ENCODE measurements at places on chromosomes 12 and 14. TPM values are rescaled to one million over a fixed set of nuclear protein-coding genes. Genes with fewer than 3 reads are reported as not detected.

DAZAP2 gene
- 124 TPM for total RNA-seq

GRIN2B gene
- 0.03 TPM for total RNA-seq

LIN7A gene
- total RNA-seq, result 9.8 TPM

GDF3 gene
- not detected for total RNA-seq

ASCL1 gene
- total RNA-seq, result not detected

DNAAF2 gene
- total RNA-seq, result 6.1 TPM

- DNase-seq, result no peak
Measured at GRCh38 chr12:3833670-3834310, 39.4 kb downstream of the PARP11 start.

DNA sequence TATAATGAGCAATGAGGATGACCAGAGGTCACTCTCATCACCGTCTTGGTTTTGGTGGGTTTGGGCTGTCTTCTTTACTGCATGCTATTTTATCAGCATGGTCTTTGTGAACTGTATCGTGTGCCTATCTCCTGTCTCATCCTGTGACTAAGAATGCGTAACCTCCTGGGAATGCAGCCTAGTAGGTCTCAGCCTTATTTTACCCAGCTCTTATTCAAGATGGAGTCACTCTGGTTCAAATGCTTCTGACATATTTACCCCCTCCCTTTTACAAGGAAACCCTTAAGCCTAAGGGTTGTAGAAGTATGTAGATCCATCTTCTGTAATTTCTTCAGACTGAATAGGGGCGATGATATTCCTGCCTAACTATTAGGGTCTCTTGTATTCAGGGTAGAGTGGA is 8.4 kb downstream of the IFI27L1 start:
- no peak for DNase-seq

GRCh38 chr12:111558107-111558376 is 41.1 kb downstream of the ATXN2 start:
- no peak for DNase-seq

DNA sequence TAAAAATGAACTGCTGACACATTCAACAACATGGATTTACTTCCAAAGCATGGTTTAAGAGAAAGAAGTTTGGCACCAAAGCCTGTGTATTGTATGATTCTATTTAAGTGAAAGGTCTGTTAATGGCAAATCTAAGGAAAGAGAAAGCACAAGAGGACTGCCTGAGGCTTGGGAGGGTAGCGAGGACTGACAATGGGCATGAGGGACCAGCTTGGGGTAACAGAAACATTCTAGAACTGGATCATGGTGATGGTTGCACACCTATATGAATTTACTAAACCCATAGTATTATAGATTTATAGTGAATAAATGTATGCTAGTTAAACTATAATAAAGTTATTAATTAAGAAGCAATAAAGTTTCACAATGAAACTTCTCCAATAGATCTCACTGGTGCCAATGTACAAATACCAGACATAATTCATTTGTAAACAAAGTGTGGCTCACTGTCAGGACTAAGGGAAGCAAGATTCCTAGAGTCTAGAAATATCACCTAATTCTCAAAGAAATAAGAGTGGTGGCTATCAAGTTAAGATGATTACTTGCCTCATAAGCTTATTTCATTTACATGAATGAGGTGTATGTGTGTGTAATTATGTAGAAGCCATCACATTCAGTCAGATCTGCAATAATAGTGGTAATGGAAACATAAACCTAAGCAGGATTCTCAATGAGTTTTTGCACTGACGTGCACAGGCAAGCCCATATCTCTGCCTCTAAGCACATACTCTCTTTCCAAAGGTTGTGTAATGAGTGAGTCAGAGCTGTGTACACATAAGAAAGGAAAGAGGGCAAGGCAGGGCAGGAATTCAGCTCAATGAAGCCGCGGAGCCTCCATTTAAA is 353.4 kb downstream of the KCNH5 start:
- DNase-seq, result no peak

GRCh38 chr12:148676-149416 is 65.1 kb downstream of the SLC6A12 start:
- no peak for DNase-seq

DNA sequence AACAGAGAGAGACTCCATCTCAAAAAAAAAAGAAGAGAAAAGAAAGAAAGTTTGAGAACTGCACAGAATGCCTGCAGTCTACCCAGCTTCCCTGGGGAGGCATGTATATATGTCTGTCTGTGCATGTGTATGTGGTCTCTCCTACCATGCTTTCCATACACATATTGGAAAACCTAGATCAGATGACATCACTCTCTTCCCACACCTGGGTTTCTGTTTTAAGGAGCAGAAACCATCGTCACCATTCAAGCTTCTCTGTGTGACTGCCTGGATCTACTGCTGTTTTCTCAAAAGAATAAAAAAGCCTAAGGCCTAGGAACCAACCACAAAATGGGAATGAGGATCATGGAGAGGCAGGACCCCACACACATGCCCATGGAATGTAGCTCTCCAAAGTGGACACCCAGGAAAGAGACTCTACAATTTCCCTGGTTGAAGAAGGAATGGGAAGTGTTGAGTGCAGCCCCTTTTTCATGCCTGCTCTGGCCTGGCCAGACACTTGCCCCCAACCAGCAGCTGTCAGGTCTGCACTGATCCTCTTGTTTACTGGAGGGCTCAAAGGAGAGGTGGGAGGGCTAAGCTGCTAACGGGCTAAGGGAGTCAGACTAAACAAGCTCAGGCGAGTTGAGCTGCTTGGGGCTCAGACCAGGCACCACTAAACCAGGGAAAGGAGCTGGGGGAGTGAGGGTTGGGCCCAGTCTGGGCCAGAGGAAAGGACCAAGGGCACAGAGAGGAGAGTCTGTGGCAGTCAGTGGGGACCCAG is 7.7 kb upstream of the PCK2 start:
- no peak for DNase-seq

- DNase-seq, result no peak
Measured at GRCh38 chr14:55539975-55540374, 40.0 kb upstream of the KTN1 start.

Data from Right ventricle myocardium superior (tissue), 1 donor.